Stimulated activated CD4-positive, alpha-beta T cell treated with anti-CD3 and anti-CD28 coated beads, Interleukin-2, amount 100 ng/mL, for 24 hours (primary cell): ENCODE measurements at places on chromosomes 3 and 15.

- no peak for DNase-seq
Observed at GRCh38 chr3:125115640-125116039, 59.8 kb upstream of the HEG1 start.

DNA sequence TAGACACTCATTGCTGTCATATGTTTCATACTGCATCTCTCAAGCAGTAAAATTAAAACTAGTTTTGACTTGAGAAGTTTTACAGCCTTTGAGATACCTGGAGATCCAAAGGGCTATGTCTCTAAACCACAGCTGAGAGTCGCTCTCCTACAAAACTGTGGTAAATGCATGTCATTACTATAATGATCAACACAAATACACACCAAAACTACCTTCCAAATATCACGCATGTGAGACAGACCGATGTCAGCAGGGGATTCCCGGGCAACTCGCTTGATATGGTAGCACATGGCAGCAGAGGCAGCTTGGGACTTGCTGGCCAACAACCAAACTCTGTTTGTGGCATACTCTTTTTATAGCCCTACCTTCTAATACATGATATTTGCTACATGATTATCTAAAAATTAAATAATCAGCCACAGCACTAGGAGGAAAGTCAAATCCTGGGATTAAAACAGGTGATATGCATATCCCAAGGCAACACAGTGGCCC lies 56.3 kb downstream of the PDZRN3 start:
- DNase-seq, result no peak

DNA sequence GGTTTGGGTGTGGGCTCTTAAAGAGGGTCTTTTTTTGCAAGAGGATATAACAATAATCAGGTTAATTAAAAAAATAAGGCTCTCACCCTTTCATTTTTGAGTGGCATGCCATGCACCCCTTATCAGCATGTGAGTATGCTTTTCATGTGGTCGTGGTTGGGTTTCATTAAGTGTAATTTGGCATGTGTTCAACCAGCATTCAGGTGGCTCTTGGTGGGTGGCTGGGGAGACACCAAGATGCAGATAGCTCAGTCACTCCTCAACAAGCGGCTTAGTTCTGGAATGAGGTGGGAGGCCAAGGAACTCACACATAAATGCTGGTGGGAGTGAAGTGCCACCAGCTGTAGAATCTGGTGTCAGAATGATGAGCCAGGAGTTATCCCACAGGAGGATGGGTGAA lies 66.8 kb downstream of the FLNB start:
- peak; percentile 19 for DNase-seq

- no peak for DNase-seq
Observed at GRCh38 chr15:80926126-80926525, 63.5 kb downstream of the MESD start.

GRCh38 chr3:197027896-197028727 lies 1.5 kb downstream of the MELTF start:
- no peak for DNase-seq

DNA sequence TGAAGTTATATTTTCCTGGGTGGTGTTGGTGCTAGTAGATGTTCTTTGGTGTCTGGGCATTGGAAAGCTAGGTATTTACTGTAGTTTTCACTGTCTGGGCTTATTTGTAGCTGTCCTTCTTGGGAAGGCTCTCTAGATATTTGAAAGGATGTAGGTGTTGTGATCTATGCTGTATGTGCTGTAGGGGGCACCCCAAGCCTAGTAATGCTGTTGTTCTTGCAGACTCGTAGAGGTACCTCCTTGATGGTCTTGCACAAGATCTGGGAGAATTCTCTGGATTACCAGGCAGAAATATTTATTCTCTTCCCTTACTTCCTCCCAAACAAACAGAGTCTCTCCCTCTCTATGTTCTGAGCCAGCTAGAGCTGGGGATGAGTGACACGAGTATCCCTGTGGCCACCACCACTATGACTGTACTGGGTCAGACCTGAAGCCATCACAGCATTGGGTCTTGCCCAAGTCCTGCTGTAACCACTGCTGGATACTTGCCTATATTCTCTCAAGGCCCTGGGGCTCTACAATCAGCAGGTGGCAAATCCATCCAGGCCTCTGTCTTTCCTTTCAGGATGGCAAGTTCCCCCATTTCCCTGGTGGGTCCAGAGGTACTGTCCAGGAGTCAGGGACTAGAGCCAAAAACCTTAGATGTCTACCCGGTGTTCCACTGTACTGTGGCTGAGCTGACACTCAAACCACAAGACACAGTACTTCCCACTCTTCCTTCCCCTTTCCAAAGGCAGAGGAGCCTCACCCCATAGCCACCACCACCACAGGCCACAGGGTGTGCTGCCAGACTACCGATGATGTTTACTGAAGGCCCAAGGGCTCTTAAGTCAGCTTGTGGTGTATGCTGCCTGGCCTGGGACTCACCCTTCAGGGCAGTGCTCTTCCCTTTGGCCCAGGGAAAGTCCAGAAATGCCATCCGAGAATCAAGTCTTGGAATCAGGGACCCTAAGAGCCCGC lies 195.2 kb upstream of the DPPA4 start:
- peak; percentile 33 for DNase-seq

- no peak for DNase-seq
Observed at GRCh38 chr15:64264502-64264901, 91.5 kb downstream of the CSNK1G1 start.

GRCh38 chr3:39158148-39158715 lies 4.8 kb upstream of the CSRNP1 start:
- DNase-seq, result no peak

DNA sequence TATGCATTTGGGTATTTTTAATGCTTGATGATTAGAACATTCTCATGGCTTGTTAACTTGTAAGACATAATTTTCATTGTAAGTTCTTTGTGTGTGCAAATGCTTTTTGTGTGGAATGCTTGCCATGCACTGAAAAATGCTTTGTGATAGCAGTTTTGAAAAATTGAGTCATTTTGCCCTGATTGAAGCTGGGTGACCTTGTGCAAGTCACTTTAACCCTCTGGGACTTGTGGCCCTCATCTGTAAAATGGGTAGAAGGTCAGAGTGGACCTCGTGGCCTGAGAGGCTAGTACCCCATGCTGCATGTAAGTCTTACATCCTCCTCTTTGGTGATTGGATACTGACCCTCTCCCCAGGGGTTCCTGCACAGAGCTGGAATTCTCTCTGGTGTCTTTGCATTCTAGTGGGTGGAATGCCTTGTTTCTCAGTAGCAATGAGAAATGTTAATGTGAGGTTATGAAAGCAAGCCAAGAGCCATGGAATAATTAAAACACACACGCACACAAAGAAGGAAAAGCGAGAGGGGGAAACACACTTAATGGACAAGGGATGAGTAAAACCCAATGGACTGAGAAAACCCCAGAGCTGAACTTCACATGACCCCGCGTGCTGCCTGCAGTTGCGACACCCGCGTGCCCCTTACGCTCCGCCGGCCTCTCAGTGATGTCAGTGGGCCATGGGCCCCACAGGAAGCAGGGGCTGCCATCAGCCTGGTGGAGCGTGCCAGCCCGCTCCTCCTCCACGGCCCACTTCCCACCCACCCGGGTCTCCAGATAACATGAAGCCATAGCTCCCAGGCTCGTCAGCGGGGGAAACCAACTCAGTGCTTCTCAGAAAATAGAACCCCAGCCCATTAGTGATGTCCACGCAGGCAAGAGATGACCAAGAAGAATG lies 44.0 kb downstream of the SMAD3 start:
- DNase-seq, result no peak

- DNase-seq, result no peak
Observed at GRCh38 chr3:48034000-48034516, 17.8 kb upstream of the MAP4 start.

DNA sequence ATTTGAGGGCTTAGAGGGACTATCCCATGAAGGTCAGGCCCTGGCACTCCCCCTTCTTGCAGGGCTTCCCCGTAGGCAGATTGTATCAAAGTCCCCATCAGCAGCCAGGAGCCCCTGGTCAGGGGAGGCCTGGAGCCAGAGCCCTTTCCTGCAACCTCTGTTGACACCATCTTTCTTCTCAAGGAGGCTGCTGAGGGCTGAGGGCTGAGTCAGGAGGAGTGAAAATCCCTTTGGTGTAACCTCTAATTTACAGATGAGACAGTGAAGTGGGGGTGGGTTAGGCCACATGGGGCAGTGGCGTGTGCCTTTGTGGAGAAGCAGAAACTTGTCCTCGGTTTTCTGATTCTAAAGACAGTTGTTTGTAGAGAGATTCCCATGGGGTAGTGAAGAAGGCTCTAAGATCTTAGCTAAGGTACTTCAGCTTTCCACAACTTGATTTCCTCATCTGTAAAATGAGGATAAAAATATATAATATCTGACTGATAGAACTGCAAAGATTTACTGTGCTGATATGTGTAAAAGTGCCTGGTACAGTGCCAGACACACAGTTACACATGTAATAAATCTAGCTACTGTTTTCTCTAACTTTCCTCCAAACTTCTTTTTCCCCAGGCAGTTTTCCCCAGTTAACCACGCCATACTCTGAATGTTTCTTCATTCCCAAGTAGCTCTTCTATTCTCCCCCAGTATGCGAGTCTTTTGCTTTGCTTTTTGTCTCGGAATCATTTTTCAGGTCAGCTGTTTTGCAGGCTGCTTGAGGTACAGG lies 249.4 kb upstream of the TPM1 start:
- no peak for DNase-seq

DNA sequence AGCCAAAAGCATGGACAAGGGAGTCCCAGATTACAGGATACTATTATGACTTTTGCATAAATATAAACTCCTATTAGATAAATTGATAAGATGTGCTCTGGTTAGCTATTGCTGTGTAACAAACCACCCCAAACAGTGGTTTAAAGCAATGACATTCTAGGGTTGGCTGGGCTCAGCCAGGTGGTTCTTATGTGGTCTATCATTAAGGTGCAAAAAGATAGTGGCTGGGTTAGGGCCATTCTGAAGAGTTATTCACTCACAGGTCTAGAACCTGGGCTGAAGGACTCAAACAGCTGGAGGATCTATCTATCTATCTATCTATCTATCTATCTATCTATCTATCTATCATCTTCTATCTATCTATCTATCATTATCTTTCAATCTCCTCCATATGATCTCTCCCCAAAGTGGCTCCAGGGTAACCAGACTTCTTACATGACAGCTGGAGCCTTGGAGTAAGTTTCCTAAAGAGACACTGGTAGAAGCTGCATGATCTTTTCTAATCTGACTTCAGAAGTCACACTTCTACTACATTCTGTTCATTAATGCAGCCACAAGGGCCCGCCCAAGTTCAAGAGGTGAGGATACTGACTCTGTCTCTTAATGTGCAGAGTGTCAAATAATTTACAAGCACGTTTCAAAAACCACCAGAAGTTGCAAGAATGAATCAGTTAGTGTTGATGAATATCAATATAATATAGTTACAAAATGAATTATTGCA lies 74.9 kb upstream of the XCR1 start:
- no peak for DNase-seq

- DNase-seq, result no peak
Observed at GRCh38 chr15:32889214-32889613, 171.4 kb downstream of the GREM1 start.

DNA sequence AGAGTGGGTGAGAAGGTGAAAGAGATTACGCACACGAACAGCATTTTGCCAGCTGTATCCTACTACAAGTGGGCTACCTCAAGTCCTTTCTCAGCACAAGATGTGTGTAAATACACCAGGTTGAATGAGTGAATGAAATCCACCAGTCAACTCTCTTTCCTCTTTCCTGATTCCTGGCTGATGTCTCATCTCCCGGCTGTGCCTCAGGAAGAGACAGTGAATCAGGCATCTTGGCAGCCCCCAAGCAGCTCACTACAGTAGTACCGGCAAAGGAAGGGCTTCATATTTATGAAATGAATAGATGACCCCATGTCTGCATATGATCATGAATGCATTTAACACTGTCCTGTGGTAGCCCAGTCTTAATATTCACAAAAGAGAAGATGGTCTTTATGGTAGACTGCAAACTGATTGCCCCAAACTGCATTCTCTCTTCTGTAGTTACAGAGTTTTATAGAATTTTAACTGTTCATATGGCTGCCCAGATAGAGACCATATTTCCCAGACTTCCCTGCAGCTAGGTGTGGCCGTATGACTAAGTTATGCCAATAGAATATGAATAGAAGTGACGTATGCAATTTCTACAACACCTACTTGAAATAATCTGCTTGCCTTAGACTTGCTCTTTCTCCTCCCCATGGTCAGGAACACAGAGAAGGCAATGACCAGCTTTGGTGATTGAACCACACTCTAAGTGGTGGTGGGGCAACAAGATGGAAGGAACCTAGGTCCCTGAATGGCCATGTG lies 22.7 kb downstream of the MGLL start:
- DNase-seq, result no peak

GRCh38 chr3:149494022-149494758 lies 19.7 kb downstream of the TM4SF4 start:
- DNase-seq, result peak; percentile 30

DNA sequence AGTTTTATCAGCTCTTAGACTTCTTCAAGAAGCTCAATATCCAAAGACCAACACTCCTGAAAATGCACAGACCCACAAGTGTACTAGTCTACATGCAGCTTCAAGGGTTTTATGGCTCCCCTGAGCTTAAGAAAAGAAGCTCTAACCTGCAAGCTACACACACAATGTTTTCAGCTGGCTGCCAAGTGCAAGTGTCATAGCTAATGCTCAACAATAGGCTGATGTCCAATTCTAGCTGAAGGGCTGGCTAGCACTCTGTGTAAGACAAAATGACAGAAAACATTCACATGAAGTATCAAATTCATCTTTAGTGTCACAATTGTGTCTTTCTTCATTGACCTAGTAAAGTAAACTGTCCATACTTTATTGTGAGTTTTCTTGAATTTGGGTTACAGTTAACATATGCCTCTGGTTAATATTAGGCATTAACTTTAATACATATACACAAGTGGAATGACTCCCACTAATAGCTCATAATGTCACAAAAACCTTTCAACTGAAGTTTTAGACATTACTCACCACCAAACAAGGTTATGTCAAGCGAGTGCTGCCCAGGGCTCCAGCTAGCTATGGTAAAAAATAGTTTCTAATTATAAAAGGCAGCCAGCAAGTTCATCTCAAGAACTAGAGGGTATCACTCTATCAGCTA lies 15.1 kb downstream of the ABI3BP start:
- DNase-seq, result no peak

- peak; percentile 46 for DNase-seq
Observed at GRCh38 chr3:177358977-177359592, 161.8 kb upstream of the TBL1XR1 start.

GRCh38 chr15:81807186-81807585 lies 238.6 kb downstream of the MEX3B start:
- DNase-seq, result no peak

DNA sequence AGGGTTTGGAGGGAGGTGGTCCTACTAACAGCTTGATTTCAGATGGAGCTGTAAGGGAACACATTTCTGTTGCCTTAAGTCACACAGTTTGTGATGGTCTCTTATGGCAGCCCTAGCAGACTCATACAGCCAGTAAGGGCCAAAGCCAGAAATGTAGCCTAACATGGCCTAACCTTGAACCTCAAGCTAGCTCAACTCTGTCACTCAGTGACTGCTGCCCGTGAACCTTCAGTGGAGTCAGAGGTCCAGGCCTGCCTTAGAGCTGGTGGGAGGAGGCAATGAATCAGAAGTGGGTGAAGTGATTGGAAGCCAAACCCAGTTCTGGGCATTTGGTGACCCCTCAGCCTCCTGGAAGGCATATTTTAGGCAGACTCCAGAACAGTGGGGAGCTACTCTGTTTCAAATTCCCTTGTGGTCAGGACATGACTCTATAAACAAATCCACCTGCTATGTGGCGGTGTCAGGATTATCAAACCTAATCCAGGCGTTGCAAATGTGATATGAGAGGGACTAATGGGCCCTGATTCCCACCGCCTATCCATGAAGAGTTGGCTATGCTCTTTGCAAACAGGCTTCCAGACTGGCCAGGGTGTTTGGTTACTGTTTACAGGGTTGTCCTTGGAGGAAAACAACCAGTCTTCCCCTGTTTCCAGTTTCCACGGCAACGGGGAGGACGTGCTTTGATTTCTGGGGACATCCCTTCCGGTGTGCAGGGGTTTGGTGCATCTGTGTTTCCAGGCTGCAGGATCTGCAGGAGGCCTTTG lies 105.9 kb upstream of the AGBL1 start:
- no peak for DNase-seq
